ENCODE measurements at places on chromosomes 7 and 10. TPM values are rescaled to one million over a fixed set of nuclear protein-coding genes. Genes with fewer than 3 reads are reported as not detected.
A peak's percentile ranks its signal among the peaks of the same experiment; 100 is the strongest.

DNA sequence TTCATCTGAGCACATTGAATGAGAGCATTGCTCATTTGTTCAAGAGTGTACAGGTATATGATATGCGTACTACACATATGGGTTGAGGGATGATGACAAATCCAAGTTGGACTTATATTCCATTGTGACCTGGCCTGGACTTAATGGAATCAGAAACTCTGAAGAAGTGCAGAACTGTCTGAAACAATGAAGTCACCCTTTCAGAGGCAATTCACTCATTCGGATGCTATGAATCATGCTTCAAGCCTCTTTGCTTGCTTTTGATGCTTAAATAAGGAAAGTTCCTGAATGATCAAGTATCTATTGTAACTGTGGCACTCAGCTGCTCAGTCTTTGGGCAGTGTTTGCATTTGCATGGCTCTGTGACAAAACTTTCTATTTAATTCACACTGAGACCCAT lies 93.4 kb downstream of the ZNF365 start:
- peak; percentile 23 for DNase-seq

GRCh38 chr10:76396134-76396533 lies 964.7 kb downstream of the LRMDA start:
- no peak for DNase-seq

AS3MT gene
- total RNA-seq, result 4.4 TPM

GRCh38 chr7:727104-727805 lies at the start of gene PRKAR1B:
PRKAR1B (minus strand) TSS chr7:727281; CDS start chr7:711505, 15,776 bp downstream.
- no peak for DNase-seq

- DNase-seq, result no peak
Measured at GRCh38 chr7:47432671-47433563, 149.0 kb downstream of the TNS3 start.

GRCh38 chr7:157980774-157981173 lies 606.8 kb downstream of the PTPRN2 start:
- DNase-seq, result no peak

- DNase-seq, result no peak
Measured at GRCh38 chr10:113023017-113023416, 73.0 kb downstream of the TCF7L2 start.
